SHP77 treated with DMSO at 0.1 percent for 48 hours (cell line): ENCODE measurements at places on chromosomes 1 and 21.

GRCh38 chr1:47438165-47439016, 547 bp downstream of the FOXD2 start:
- no peak for DNase-seq

DNA sequence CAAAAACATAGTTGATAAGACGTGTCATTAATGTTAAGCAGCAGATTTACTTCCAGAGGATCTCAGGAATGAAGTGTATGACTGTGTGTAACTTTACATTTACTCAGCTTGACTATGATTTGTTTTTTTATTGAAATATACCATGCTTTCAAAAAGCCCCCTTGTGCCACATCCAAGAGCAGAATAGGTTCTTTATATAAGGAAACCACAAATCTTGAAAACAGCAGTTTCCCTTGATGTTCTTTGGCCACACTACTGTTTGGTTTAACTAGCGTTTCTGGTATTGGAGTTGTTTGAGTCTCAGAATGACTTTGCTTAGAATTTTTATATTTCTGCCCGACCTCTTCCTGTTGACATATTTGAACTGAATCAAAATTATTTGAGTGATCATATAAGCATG, 25.0 kb downstream of the LRRC8C start:
- no peak for DNase-seq

GRCh38 chr1:157984469-157984868, 9.0 kb upstream of the KIRREL1 start:
- no peak for DNase-seq

DNA sequence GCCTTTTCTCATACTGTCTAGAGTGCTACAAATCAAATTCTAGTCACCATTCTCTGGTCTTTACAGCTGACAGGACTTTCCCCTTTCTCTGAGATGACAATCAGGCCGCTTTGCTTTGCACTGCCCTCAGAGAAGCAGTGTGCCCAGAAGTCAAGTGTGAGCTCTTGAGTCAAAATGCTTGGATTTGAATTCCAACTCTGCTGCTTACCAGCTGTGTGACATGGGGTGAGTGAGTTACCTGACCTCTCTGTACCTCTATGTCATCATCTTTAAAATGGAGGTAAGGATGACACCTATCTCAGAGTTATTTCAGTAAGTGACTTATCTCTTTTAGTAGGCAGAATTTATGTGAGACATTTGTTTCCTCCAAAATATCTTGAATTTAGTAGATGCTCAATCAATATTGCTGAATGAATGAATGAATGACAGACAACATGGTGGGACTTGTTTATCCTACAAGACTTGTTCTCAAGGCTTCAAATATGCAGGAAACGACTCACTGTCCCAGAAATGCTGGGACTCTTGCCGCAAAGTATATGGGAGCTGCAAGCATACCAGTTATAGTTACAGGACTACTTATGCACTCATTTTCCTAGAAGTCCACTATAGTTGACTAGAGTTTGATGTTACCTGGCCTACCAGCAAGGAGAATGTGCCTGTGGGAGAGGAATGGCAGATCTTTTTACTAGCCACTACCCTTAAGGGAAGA, 38.1 kb upstream of the A3GALT2 start:
- no peak for DNase-seq

- no peak for DNase-seq
Observed at GRCh38 chr1:114468710-114469468, 42.1 kb downstream of the TRIM33 start.

- no peak for DNase-seq
Observed at GRCh38 chr1:66492424-66492823, 41.5 kb upstream of the SGIP1 start.

- no peak for DNase-seq
Observed at GRCh38 chr1:232725305-232726047, 79.7 kb upstream of the MAP10 start.

- no peak for DNase-seq
Observed at GRCh38 chr21:15003463-15004135, 61.2 kb downstream of the NRIP1 start.

DNA sequence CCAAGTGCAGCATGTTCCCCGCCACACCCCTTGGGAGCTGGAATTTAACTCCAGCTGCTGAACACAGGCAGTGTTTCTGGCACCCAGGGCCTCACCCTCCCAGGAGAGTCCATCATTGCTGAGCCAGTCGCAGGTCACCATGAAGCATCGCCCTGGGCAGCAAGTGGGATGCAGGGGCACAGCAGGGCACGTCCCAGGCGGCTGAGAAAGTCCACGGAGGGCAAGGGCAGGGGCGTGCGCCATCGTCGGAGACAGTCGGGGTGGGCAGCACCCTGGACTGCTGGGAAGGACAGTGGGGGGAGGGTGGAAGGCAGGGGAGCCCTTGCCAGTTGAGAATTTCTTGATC, 69.2 kb upstream of the PDE9A start:
- DNase-seq, result no peak

DNA sequence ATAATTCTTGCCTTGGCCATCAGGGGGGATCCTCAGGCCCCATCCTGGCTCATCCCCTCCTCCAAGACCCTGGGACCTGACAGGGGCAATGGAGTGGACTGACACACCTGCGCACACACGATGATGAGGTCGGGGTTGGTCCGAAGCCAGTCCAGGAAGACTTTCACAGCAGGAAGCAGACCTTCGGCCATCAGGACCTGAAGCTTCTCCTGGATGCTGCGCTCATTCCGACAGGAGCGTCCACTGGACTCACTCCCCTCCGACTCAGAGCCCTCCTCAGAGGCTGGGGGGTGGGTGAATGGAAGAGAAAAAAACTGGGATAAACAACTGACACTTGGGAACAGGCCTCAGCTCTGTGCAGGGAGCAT, 15.4 kb upstream of the PAQR6 start:
- DNase-seq, result no peak

GRCh38 chr1:145782272-145783099, 41.4 kb downstream of the RNF115 start:
- DNase-seq, result no peak

GRCh38 chr1:60575326-60575977, 501.9 kb upstream of the C1orf87 start:
- DNase-seq, result no peak

DNA sequence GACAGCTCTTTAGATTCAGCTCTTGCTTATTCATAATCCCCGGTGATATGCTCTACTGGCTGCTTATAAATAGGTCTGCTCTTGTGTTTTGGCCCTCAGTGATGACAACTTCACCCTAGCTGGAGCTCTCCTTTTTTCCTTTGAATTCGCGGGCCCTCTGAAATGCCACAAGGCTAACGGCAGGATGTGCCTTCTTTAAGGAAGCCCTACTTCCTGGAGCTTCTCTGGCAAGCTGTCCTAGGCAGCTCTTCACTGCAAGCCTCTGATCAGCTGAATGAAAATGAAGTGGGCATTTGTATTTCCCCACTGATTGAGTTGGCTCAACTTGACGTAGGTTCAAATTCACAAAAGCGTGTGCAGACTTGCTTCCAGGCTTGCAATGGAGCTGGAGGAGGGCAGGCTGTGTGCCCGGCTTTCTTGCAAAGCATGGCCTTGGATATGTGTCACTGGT, 22.2 kb downstream of the SGIP1 start:
- DNase-seq, result no peak

- DNase-seq, result no peak
Observed at GRCh38 chr21:45974073-45975019, 7.2 kb upstream of the COL6A1 start.

DNA sequence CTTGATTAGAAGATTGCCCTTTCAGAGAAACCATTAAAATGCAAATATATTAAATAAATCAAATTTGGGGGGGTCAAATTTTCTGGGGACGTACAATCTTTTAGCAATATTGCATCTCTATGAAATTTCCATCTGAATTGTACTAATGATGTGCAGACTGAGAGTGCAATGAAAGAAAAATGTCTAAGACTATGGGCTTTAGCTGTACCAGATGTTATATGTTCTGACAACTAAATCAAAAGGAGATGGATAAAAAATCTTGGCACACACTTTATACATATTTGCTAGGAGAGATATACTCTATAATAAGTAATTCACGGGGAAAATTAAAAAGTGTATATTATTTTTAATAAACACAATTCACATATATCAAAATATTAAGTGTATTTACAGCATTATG, 13.0 kb upstream of the PLPPR5 start:
- no peak for DNase-seq

DNA sequence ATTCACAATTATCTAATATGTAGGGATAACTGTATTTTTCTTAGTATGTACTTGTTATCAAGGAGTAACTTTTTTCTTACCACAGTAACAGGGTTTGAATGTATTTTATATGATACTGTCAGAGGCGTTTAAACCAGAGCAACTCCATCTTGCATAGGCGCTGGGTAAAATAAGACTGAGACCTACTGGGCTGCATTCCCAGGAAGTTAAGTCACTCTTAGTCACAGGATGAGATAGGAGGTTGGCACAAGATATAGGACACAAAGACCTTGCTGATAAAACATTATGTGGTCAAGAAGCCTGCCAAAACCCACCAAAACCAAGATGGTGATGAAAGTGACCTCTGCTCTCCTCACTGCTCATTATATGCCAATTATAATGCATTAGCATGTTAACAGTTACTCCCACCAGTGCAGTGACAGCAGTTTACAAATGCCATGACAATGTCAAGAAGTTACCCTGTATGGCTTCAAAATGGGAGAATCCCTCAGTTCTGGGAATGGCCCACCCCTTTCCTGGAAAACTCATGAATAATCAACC, 64.8 kb downstream of the RPE65 start:
- DNase-seq, result no peak

DNA sequence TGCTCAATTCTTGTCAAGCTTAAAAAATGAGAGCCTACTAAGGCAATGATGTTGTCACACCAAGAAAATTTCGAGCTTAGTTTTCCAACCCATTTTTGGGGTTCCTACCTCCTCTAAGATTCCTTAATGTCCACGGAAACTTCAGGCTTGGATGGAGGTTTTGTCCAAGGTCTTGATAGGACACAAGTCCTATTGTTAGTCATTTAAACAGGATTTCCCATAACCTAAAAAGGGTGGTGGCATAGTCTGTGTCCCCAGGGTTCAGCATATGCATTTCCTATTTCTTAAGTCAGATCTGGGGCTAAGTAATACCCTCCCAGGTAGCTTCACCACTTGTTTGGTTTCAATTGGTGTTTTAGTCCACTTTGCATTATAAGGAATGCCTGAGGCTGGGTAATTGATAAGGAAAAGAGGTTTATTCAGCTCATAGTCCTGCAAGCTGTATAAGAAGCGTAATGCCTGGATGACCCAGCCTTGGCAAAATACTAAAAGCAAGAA, 10.9 kb upstream of the PADI2 start:
- DNase-seq, result no peak

GRCh38 chr1:217982331-217983050, 302.6 kb upstream of the RRP15 start:
- DNase-seq, result no peak

DNA sequence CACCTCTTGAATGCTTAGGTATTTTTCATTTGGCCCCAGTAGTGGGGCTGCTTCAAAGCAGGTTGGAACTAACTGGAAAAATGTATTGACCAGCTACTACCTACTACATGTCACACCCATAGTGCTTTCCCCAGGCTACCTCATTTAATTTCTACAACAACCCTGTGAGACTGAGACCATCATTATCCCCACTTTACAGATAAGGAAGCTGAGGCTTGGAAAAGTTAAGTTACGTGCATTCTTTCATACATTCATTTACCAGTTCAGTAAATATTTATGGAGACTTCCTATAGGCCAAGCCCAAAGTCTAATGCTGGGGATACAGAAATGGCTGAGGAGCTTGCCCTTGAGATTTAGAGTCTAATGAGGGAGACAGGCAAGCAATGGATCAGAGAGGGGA, 14.5 kb upstream of the PADI3 start:
- no peak for DNase-seq

DNA sequence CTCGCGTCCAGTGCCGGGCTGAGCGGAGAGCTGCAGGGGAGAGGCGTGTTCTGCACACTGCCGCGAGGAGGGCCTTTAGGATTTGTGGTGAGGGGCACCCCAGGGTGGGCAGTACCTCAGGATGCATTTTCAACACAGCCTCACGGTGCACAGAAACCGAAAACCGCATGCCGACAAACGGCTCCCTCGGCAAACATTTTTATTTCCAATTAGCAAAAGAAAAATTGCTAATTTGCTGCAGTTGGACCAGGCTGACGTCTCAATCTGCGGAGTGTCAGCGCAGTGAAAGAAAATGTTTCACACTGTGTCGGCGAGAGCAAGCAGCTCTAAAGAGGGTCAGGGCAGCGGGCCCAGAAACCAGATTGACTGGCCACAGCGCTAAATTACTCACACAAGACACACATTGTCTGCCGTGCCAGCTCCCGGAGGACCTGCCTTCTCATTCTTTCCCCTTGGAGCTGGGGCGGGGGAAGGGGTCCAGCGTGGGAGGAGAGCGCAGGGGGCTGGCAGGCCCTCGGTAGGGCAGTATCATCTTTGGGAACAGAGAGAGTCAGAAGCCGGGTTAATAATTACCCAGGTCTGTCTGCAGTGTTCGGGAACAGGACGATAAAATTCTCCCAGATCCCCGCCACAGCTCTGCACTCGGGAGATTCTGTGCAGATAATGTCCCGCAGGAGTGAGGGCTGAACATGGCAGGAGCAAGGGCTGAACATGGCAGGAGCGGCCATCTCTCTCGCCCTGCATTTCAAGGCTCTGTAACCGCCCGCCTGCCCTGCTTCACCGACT, 150.2 kb downstream of the PRDM16 start:
- DNase-seq, result no peak

DNA sequence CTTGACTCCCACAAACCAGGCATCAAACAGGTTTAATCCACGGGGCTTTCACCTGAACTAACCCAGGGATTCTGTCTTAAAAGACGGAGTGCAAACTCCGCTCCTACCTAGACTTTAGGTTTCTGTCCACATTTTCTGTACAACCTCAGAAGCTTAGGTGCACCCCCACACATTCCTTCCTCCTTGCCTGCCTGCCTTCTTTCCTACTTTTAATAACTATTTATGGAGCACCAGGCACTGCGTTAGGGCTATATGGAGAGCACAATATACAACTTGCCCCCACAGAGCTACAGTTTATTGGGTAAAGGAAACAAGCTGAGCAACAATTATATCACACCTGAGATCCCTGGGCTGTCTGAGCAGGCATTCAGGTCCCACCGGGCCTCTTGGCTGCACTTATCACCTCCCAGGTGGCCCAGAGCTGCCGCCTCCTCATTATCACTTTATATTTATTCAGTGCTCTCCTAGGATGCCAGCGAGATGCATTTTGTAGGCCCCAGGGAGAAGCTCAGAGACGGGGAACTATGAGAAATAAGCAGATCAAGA, 64.1 kb downstream of the DNTTIP2 start:
- no peak for DNase-seq

DNA sequence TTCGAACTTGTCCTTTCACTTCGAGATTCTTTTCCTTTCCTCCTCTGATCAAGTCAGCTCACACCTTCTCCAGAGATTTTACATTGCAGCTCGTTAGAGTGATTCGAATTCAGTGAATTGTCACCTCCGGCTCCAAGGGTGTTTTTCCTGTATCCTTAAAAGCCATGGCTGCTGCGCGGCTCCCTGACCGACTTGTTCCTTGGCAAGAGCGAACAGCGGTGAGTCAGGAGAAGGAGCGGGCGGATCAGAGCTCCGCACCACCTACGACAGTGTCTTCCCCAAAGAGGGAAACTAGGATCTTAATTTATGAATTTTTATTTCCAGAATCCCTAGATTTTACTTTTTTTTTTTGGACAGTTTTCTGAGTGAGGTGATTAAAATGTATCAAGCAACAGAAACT, 204.4 kb upstream of the ADGRL2 start:
- DNase-seq, result no peak
